Left hindlimb (tissue), 1 donor: ENCODE measurements at places on chromosomes 11 and 22.

DNA sequence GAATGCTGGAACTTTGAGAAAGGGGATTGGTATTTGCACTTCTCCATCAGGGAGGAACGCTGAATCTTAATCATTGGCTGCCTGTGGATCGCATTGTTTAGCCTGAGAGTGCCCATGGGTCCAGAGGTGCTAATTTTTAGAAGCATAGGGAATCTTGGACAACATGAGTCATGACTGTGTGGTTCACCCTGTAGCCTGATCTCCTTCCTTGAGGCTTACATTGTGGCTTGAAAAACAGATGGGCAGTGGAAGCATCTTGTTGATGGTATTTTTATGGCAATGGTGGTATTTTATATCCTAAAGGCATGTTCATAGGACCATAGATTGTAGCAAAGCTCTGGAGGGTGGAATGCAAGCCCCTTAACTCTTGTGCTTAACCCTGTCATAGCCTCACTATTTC is 99.2 kb upstream of the DBX1 start:
- no peak for DNase-seq

DNA sequence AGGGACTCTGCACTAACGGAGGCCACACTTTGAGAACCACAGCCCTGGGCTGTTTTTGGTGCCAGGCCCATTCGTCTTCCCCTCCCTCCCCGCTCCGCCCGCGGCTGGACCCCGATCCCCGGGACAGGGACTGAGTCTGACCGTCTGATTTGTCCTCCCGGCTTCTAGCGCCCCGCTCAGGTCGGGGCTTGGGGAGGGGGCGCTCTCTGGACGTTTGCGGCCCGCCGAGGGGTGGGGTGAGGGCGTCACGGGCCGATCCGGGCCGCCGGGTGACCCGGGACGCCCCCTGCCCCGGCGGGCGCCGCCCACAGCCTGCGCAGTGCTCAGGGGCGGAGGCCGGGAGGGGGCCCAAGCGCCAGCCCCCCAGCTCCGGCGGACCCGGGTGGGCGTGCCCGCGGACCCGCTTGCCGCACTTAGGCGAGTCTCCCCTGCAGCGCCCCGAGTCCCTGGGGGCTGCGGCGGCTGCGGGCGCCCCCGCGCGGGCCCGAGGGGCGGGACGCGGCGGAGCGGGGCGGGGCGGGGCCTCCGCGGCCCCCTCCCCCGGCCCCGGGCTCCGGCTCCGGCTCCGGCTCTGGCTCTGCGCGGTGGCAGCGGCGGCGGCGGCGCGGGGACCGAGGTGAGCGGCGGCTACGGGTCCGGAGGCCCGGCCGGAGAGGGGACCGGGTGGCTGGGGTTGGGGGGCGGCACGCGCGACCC is 33.7 kb upstream of the PRR5 start:
- DNase-seq, result peak; percentile 72

DNA sequence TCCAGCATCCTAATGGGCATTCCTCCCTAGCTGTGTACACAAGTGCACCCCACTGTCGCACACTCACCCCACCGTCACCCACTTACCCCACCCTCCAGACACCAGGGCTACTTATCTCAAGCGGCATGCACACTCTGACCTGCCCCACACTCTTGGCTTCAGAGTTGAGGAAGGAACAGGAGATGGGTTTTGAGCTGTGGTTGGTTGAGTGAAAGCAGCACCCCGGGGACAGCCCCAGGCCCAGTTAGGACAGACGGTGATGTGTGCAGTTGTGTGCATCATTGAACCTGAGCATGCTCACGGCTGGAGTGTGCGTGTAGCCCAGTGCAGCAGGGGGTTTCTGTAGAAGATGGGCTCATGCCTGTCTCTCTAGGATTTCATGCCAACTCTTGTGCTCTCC is 32.5 kb downstream of the AHNAK start:
- no peak for DNase-seq

DNA sequence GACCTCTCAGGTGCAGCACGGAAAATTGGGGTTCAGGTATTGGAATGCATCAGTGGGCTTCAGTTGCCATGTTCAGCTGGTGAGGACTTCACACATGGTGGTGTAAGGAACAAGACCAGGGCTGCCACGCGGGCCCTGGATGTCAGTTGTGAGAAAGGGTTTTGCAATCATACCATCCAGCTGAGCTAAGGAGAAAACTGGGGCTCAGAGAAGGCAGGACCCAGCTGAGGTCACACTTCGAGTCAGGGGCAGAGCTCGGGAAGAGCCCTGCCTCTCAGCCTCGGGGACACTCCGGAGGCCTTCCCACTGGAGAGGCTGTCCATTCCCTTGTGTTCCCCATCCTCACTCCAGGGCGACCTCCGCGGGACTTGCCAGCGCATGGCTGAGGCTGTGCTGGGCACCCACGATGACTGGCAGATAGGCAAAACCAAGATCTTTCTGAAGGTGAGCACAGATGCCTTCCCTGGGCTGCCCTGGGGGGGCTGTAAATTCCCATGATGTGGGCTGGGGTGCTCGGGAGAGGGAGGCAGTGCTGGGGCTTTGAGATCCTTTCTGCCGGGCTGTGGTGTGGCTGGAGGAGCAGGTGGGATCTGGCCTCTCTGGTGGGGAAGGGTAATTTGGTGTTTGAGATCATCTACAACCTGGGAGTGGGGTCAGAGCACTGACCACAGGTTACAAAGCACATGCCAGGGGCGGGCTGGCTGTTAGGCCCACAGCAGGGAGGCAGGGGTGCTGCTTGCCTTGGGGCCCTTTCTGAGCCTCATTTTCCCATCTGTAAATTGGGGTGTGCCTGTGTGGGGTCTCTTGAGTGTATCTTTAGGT is 47.2 kb downstream of the MYO7A start:
- no peak for DNase-seq

DNA sequence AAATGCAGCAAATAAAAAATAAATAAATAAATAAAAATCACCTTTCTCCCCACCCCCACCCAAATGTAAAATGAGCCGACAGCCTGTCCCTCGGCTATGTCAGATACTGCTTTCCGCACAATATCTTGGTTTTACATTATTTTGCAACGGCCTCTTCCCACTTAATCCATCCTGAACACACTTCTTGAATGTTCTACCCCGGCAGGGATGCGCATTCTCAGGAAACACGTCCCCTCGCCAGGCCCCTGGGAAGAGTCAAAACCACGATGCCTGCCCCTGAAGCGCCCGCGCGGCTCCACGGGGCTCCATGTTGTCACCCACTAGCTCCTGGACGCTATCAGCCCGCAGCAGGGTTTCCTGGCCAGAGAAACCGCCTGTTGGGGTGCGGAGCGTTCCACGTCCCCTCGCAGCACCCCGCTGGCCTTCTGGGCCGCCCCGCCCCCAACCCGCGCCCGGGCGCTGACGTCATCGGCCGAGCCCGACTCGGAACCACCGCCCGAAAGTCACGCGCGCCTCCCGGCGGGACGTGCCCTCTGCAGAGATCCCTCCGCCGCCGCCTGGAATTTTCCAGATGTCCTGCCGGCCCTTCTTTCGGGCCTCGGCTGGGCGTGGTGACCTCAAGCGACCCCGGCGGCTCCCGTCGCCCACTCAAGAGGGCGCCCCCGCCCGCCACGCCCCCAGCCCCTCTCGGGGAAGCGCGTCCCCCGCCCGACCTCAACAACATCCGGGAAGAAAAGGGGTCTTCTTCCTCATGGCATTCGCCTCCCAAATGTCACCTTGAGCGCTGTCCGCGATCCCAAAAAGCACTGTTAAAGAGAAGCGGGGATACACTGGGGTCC is 585 bp upstream of the NEAT1 start:
- peak; percentile 98 for DNase-seq

GRCh38 chr11:65468874-65469333 is 29.9 kb upstream of the MALAT1 start:
- no peak for DNase-seq

DNA sequence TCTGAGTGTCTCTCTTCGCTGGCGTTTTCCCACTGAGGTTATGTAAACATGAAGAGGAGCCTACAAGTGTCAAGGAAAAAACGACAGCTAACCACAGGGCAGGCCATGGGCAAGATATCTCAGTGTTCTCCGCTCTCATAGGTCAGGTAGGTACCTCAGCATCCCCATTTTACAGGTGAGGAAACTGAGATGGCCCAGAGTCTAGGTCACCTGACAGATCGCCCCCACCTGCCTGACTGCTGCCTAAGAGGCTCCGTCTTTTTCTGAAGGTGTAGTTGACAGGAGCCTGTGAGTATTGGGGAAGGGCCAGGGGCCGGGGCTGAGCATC is 847 bp upstream of the NDUFA6 start:
- DNase-seq, result no peak

- no peak for DNase-seq
Observed at GRCh38 chr11:90133560-90134477, 644 bp upstream of the NAALAD2 start.

GRCh38 chr11:45661439-45662055 is 3.9 kb downstream of the CHST1 start:
- DNase-seq, result no peak
